T-helper 17 cell (primary cell): ENCODE measurements at places on chromosomes 16 and 17.

- H3K27ac ChIP-seq: peak overlapping the region; percentile 89
- H3K36me3 ChIP-seq: no peaks in the 10 kb centered on the region
- H3K4me1 ChIP-seq: peaks cover 39% of the 10 kb centered on the region
- DNase-seq: no peak
- no peaks in the 10 kb centered on the region for H3K27me3 ChIP-seq
These were observed 8.3 kb upstream of the NOS2 start for GRCh38 chr17:27808628-27809027.

DNA sequence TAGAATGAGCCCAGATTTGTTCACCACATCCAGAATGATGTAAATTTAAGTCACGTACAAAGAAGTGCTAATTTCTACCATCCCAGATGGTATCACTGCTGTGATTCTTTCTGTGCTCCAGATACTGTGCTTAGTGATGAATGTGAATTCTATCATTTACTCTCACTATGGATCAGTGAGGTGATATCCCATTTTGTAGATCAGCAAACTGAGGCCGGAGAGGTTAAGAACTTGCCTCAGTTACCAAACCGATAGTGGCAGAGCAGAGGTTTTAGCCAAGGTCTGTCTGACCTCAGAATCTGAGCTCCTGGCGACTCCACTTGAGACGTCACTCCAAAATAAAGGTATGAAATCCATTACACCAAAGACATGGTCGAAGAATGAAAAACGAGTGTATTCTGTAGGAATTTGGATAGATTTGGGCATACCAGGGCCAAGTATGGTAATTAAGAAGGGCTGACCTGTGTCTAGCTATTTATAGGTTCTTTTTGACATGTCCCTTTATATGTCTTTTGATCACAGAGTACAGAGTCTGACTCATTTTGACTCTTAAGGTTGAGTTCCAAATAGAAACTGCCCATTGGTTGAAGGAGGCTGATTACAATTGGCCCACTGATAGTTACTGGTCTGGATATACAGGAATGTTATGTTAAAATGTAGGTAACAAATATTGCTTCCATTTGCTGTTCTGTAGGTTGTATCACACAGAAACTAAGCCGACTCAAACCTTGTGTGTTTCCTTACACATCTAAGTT lies 10.0 kb downstream of the MAP2K6 start:
- DNase-seq: no peak
- H3K36me3 ChIP-seq: no peaks in the 10 kb centered on the region
- H3K4me3 ChIP-seq: no peak overlapping the region
- no peak overlapping the region for H3K27ac ChIP-seq

DNA sequence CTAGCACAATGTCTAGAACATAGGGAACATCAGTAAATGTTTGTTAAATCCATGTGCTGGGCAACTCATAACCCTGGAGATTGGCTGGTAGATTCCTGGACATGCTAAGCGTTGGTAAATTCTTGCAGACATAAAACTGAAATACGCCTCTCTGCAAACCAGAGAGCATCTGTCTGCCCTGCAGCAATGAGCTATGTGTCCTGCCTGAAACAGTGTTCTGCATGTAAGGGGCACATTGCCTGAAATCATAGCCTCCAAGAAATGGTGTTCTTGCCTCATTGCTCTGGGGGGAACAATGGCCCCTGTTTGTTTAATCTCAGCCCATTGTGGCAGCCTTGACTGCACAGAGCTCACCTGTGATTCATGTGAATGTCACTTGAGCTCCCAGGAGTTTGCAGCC lies 113.5 kb upstream of the CCL2 start:
- H3K36me3 ChIP-seq: peaks cover 2% of the 10 kb centered on the region
- no peaks in the 10 kb centered on the region for H3K4me1 ChIP-seq
- no peak overlapping the region for H3K4me3 ChIP-seq
- H3K27me3 ChIP-seq: peaks cover 51% of the 10 kb centered on the region
- DNase-seq: no peak

- no peak for DNase-seq
- peak overlapping the region; percentile 92 for H3K27ac ChIP-seq
- H3K36me3 ChIP-seq: no peaks in the 10 kb centered on the region
These were observed 28.8 kb downstream of the ZCCHC14 start for GRCh38 chr16:87463722-87464690.

- H3K4me1 ChIP-seq: no peaks in the 10 kb centered on the region
- H3K27me3 ChIP-seq: no peaks in the 10 kb centered on the region
- no peak overlapping the region for H3K4me3 ChIP-seq
- no peak for DNase-seq
These were observed 310.1 kb upstream of the C16orf82 start for GRCh38 chr16:26756633-26757032.

DNA sequence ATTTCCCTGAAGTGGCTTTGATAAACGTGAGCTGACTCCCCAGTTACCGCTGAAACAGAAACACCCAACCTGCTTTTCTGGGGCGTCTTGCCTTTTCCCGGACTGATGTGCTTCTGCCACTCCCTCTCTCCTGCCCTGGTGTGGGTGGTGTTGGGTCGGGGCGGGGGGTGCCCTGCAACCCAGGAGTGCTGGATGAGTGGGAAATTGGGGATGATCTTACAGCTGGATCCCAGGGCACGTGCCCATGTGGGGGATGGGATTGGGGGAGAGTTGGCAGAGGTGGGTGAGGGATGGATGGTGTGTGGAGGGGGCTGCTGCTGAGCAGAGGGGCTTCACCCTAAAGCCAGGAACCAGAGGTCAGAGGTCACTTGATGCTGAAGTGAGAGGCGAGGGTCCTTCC lies 28.5 kb downstream of the PGS1 start:
- H3K36me3 ChIP-seq: peaks cover 7% of the 10 kb centered on the region
- no peak for DNase-seq
- H3K4me1 ChIP-seq: peaks cover 43% of the 10 kb centered on the region
- no peaks in the 10 kb centered on the region for H3K27me3 ChIP-seq
- H3K4me3 ChIP-seq: no peak overlapping the region
- peak overlapping the region; percentile 89 for H3K27ac ChIP-seq
